Colonic mucosa (tissue), 4 donors: ENCODE measurements at places on chromosomes 16 and 17. TPM values are rescaled to one million over a fixed set of nuclear protein-coding genes. Genes with fewer than 3 reads are reported as not detected.

The CCDC144A gene
- total RNA-seq, result 0.20 TPM

The OR2C1 gene
- total RNA-seq, result not detected

The SLC6A2 gene
- 0.16 TPM for total RNA-seq

The ZNF768 gene
- total RNA-seq, result 58.6 TPM

The KRT222 gene
- not detected for total RNA-seq

The LRRC36 gene
- not detected for total RNA-seq

The COL1A1 gene
- 127 TPM for total RNA-seq

DNA sequence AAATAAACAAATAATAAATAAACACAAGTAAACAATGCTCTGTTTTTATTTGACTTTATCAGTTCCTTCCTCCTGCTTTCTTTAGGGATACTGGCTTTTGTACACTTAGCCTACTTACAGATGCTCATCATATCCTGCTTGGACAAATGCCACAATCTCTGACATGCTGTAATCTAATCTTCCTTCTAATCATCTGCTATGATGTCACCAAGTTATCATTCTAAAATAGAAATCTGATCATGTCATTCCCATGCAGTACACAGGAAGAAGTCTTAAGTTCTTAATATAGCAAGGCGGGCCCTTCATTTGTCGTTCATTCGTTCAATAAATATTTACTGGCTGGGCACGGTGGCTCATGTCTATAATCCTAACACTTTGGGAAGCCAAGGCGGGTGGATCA, 9.1 kb upstream of the UBB start:
- no peak for DNase-seq

- no peak for DNase-seq
Observed at GRCh38 chr17:2701996-2702741, 9.4 kb downstream of the CLUH start.

DNA sequence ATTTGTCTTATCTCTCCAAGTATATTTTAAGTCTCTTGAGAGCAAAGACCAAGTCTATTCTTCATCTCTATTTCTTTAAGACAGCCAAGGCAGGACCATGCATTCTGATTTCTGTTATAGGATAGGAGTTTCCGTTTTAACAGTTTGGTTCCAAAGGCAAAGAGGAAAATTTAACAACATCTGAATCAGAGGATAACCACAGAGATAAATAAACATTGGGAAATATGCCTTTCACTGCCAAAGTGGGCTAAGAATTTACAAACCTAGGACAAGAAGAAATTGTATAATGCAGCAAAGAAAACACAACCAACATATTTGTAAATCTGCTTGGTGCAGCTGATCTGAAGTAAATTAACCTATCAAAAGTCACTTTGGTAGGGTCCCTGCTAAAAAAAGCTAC, 37.7 kb downstream of the USP32 start:
- no peak for DNase-seq

GRCh38 chr16:10880594-10881452, 3.8 kb downstream of the CIITA start:
- DNase-seq, result no peak

DNA sequence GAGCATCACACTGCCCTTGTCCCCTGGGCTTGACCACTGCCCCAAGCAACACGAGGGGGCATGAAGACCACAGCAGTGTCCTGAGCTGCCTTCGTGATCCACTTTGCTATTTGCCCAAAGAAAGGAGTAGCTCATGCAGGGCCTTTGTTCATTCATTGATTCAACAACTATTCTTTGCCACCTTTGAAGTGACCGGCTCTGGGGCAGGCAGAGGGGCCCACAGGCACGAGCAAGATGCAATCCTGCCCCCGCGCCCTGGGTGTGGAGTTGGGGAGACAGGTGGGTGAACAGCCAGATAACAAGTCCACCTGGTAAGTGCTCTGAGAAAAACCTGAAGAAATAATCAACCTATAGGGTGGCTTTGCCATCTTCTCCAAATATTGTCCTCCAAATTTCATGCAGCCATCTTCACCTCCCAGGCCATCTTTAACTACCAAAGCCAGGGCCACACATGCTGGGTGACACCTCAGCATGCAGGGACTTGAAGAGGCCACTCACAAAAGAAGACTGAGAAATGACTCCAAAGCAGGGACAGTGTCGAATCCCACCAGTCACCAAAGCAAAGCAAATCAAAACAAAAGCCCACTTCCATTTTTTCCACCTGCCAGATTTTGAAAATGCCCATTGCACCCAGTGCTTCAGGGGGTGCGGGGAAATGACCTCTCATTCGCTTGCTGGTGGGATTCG, 18.2 kb upstream of the RBFOX3 start:
- no peak for DNase-seq

DNA sequence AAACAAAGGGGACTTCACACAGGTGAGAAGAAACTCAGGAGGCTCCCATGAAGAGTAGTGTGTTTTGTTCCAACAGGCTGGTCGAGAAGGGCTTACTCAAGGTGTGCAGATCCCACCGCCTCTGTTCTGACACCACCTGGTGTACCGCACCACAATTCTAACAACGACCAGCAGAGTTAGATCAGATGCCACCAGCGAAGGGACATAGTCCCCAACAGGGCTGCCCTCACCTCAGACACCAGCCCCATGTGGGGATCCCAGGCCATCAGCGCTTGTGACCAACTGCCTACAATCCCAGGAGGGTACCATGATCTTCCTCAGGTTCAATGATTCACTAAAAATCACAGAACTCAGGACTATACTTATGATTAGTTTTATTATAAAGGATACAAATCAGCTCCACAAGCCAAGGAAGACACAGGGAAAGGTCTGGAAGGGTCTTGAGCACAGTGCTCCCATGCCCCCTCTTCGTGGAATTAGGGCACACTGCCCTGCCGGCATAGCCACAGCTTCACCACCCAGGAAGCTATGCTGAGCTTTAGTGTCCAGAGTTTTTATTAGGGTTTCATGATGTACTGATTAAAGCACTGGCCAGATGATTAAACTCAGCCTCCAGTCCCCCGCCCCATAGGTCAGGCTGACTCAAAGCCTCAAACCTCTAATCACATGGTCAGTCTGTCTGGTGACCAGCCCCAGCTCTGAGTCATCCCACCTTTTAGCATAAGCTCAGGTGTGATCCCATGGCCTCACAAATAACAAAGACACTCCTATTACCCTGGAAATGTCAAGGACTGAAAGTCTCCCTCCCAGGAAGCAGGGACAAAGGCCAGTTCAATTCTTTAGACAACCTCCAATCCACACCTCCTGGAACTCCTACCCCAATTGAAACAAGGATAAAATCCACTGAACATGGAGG, 26.0 kb downstream of the TRIM25 start:
- DNase-seq, result no peak
